ENCODE measurements at places on chromosomes 1 and 21.
A peak's percentile ranks its signal among the peaks of the same experiment; 100 is the strongest.

DNA sequence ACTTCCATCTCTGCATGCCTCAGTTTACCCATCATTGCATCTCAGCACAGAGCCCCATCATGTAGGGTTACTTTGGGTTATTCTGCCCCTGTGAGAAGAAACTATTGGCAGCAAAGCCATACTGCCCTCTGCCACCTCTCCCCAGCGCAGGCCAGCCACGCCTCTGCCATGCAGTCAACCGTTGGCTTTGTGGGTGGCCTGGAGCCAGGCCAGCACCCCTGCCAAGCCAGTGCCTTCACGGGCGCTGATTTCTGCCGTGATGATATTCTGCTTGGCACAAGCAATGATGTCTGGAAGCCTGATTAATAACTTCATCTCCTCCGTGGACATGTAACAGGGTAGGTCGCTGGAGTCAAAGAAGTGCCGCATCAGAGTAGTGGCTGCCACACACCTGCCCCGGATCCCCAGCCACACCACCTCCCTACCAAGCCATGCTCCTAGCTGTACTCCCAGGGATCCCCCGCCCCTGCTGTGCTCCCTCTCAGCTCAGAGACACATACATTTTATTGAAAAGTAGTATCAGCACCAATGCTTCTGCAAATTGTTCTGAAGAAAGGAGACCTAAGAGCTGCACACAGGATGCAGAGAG is 15.0 kb upstream of the CEP85 start:
- DNase-seq, result no peak

- DNase-seq, result no peak
These were observed 8.5 kb downstream of the AKT3 start for GRCh38 chr1:243841507-243841906.

- no peak for DNase-seq
These were observed 110.4 kb downstream of the TNFSF18 start for GRCh38 chr1:172940174-172940855.

DNA sequence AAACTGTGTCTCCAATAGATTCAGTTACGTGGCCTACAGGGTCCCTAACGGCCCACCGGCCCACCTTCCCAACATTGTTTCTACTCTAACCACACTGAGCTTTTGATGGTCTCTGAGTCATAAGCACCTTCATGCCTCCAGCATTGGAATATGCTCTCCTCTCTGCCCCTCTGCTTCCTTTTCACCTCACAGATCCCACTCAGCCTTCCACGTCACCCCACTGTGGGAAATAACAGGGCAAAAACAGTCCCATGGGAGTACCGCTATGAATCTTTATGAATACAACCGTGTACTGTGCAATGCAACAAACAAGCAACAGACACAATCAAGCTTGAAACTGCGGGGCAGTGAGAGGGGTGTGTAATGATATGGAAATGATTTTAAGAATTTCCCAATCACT is 5.3 kb upstream of the SARS1 start:
- DNase-seq, result no peak

DNA sequence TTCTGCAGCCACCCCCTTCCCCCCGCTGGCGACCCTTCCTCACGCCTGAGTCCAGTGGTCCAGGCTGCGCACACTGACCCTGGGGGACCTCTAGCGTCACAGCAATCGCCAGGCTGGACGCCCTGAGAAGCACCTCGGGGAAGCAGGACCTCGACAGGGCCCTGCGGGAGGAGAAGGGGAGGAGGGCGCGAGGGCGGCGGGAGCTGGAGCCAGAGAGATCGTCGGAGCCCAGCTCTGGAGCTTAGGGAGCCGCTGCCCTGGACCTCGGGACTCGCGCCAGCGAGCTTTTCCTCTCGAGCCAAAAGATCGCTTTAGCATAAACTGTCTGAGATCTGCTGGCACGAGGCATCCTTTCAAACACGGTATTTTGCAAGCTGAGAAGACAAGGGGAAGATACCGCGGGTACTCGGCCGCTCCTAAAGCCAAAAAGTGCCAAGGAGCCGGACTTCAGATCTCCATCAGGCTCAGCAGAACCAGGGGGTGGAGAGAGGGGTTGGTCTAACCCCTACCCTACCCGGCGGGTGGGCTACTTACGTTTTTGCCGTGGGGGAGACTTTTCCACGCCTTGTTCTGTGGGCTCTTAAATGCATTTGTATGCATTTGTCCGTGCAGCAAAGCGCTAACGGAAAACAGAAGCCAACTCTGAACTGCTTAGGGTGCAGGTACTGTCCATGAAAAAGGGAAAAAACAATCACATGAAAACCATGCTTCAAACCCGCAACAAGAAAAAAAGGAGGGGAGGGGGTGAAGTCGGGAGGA is 586 bp downstream of the COL24A1 start:
- DNase-seq, result peak; percentile 55

DNA sequence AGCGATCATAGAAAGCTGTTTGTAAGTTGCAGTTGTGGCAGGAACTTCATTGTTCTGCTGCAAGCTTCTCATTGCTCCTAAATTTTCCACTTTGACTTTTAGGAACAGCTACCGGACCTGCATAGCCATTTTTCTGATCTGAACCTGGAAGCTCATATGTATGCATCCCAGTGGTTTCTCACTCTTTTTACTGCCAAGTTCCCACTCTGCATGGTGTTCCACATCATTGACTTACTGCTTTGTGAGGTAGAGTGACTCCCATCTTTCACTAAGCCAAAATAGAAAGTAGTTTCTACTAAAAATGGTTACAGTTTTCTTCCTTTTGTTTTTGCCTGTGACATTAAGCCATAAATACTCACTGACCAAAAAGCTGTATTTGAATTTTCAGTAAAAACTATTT is 254.2 kb downstream of the GPR52 start:
- no peak for DNase-seq

DNA sequence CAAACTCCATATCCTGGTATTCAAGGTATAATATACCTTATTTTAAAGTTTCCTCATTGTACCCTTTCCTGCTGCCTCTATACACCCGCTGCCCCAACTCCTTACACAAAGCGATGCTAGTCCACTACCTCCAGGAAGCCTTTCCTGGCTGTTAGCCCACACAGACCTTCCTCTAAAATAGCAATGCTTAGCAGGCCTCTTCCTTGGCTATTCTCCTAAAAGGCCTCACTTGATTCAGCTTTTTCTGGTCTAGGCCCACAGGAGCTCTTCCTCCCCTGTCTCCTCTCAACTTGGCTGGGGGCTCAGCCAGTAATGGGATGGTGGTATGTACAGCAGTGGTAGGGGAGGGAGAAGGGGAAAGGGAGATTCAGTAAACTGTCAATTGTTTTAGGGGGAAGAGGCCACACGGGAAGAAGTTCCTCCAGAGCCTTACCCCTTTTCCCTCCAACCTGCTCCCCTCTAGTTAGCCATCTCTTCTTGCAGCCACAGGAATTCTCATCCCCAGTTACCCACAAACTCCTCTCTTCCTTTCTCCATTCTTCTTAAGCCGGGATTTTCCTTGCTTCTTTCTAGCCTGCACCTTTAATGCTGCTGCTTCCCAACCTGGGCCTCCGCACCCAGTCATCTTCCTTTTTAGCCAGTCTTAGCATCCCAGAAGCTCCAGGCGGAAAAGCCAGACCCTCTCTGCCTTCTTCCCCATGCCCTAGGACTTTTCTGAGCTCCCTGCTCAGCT is 2.6 kb downstream of the LRRC41 start:
- no peak for DNase-seq

GRCh38 chr21:45069711-45070110 is 4.7 kb upstream of the ADARB1 start:
- no peak for DNase-seq

DNA sequence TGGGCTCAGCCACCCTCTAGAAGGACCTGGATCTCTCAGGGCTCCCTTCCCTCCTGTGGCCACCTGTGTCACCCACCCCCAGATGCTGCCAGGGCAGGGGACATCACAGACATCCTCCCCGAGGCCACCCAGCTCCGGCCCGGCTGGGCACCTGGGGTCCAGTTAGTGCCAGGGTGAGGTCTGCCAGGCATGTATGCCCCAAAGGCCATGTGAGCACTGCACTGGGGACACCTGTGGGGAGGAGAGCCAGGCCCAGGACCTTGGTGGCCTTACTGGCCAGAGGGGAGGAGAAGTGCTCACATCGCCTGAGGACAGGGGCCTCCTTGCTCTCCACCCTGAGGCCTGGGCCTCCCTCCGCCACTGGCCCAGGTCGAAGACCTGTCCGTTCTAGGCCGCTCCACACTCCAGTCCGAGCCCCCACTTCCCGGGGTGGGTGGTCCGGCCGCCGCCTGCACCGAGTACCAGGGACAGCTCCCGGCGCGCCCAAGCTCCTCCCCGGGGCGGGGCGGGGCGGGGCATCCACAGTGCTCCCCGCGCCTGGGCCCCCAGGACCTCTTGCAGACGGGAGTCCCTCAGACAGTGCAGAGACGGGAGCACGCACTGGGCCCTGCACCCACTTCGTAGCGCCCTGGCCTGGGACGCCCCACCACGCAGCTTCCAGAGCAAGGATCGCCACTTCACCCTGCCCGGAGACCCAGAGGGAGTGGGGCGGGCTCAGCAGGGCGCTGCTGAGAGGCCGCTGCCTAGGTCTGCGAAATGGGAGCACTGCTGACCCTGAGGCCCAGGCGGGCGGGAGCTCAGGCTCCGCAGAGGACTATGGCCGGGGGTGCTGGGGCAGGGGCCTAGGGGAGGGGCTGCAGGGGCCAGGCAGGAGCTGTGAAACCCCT is 34.3 kb upstream of the CCDC27 start:
- peak; percentile 88 for DNase-seq

- no peak for DNase-seq
These were observed 6.7 kb upstream of the EVI5 start for GRCh38 chr1:92791487-92792066.

GRCh38 chr1:108865316-108865910 is 8.5 kb upstream of the AKNAD1 start:
- DNase-seq, result no peak

DNA sequence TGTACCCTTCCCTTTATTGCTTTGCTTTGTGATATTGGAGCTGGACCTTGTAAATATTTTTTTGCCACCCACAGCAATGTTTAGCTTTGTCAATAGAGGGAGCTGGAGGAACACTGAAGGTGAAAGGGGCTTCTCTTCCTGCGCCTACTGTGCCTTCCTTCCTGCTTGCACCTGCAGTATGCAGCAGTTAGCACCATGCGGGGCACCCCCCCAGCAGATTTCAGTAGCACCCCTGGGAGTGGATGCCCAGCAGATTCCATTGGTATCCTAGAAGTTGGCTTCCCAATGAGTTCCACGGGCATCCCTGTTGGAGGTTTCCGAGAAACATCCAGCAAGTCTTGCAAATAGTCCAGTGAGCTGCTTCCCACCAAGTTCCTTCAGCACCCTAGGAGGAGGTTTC is 25.6 kb downstream of the S100A10 start:
- peak; percentile 62 for DNase-seq

GRCh38 chr1:62573675-62574074 is 23.6 kb upstream of the ANGPTL3 start:
- DNase-seq, result no peak

GRCh38 chr1:212179394-212180076 is 105.7 kb upstream of the PPP2R5A start:
- no peak for DNase-seq

GRCh38 chr21:41387042-41387819 is 25.4 kb downstream of the MX2 start:
- no peak for DNase-seq

- peak; percentile 72 for DNase-seq
These were observed 430 bp downstream of the RBM15 start for GRCh38 chr1:110339407-110340206.

DNA sequence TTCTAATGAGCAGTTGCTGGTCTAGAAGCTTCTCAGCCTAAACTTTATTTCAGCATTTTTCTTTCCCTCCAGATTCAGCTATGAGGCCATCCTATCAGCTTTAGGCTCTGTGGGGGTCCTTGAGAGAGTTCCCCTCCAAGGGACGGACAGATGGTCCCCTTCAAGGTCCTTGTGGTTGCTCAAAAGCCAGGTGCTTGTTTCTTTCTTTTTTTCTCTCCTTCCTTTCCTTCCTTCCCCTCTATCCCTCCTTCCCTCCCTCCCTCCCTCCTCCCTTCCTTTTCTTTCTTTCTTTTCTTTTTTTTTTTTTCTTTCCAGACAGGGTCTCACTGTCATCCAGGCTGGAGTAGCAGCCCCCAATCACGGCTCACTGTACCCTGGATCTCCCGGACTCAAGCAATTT is 1.2 kb upstream of the IL6R start:
- DNase-seq, result no peak
